ENCODE measurements at places on chromosomes 7 and 10. TPM values are rescaled to one million over a fixed set of nuclear protein-coding genes. Genes with fewer than 3 reads are reported as not detected.

DNA sequence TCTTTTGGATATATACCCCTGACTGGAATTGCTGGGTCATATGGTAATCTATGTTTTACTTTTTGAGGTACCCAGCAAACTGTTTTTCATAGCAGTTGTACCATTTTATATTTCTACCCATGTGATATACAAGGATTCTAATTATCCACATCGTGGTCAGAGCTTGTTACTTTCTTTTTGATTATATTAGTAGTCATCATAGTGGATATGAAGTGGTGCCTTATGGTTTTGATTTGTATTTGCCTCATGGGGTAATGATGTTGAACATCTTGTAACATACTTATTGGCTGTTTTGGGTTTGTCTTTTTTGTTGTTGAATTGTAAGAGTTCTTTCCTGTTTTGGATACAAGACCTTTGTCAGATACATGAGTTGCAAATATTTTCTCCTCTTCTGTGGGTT, 51.7 kb downstream of the MAPK8 start:
- DNase-seq = no peak

The MARVELD1 gene
- total RNA-seq = 30.7 TPM

The TFPI2 gene
- 0.41 TPM for total RNA-seq

DNA sequence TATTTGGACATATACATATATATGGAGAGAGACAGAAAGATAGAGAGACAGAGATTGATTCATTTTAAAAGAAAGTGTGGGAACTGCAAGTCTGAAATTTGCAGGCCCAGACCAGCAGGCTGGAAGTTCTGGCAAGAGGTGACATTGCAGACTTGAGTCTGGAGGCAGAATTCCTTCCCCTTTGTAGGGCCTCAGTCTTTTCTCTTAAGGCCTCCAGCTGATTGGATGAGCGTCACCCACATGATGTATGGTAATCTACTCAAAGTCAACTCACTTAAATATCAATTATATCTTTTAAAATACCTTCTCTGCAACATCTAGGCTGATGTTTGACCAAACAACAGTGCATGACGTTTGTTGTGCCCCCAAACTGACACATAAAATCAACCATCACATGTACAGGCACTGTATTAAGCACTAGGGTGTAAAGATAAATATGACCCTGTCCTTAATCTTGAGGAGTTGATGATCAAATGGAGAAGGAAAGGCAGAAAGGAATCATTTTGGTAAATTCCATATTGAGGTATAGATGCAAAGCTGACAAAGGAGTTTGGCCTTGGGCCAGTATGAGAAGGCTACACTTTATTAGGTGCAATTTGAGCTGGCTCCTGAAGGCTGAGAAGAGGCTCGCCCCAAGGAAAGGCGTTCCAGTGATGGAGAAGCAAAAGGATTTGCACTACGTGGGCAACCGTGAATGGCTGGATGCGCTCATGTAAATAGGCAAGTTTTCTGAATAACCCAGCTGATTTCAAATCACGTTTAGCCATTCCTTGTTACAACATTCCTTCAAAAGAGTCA, 52.6 kb downstream of the BPGM start:
- no peak for DNase-seq

DNA sequence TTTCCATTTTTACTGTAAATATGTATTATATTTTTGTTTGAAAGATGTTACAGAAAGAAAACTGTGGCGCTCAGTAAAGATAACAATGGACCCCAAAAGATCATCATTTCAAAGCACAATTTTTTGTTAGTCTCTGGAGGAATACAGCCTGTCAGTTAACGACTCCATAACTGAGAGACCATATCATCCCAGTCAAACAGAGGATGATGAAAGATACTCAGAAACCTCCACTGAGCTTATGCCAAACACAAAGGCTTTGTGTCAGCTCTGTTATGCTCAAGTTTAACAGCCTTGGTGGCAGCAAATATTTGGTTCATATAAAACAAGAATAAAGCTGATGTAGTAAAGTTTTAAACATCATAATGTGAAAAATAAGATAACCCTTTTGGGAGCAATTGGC, 345.1 kb downstream of the NXPH1 start:
- DNase-seq = no peak

DNA sequence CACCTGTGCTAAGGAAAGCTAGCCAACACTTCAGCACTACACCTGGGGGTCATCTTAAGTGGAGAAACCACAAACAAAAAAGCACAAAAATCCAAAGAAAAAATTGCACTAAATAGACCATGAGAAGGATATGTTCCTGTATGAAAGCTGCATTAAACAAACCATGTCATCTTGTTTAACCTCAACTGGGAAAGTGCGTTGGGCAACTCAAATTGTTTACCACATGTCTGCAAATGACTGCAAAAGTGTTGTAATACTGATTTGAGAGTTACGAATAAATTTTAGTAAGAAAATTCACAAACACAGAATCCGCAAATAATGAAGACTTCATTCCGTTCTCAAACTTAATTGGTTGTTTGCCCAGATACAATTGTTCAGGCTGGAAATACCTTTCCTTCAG, 111.9 kb upstream of the EGFR start:
- DNase-seq = no peak

Data from mucosa of descending colon (tissue), 3 donors.